Astrocyte of the cerebellum (primary cell): ENCODE measurements at places on chromosomes 2 and 18.

GRCh38 chr18:45487581-45487980, 127.7 kb upstream of the SLC14A2 start:
- no peak for DNase-seq

DNA sequence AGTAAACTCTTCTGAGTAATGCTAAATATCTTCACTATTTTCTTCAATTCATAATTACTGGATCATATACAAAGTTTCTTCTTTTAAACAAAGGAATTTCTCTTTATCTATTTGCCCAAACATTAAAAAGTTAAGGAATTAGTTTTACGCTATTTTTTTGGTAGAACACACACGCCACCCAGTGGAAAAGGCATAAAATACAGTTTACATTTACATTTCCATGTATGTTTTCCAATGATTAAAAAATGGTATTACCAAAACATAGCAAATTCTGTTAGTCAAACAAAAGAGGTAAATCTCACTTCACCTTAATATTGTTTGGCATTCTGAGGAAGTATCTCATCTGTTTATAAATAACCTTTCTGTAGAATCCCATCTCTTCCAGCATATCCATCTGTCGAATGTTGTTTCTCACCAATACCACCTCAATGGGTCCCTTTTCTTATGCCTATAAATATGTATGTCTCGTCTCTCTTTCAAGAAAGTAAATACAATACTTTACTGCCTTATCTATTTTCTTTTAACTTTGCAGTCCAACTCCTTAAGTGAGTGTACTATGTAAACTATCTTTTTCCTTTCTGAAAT, 7.2 kb downstream of the BOLL start:
- peak; percentile 23 for DNase-seq

GRCh38 chr2:159476329-159476728, 140.0 kb downstream of the BAZ2B start:
- DNase-seq: no peak

GRCh38 chr2:140288726-140289125, 1508.5 kb upstream of the NXPH2 start:
- DNase-seq: no peak

DNA sequence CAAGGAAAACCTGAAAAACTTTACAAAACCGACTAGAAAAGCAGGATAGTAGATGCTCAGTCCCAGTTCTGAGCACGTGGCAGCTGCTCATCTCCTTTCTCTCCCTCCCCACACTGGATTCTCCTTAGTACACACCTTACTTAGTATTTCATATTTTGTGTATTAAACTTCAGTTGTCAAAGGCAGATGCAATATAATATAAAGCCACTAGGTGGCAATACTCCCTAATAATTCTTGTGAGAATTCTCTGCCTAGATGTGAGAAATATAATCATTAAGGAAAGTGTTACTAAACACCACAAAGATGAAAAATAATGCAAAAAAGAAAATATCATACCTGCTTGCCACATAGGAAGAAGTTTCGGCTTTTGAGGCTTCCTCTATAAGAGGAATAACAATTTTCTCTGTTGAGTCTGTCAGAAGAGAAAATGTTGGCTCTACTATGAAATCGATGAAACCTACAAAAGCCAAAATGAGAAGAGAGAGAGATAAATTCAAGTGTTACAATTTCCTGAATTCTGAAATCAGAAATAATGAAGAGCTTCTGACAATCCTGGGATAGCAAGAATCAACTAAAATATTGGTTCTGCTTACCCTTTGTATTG, 200.6 kb downstream of the PPP1R1C start:
- DNase-seq: peak; percentile 36

DNA sequence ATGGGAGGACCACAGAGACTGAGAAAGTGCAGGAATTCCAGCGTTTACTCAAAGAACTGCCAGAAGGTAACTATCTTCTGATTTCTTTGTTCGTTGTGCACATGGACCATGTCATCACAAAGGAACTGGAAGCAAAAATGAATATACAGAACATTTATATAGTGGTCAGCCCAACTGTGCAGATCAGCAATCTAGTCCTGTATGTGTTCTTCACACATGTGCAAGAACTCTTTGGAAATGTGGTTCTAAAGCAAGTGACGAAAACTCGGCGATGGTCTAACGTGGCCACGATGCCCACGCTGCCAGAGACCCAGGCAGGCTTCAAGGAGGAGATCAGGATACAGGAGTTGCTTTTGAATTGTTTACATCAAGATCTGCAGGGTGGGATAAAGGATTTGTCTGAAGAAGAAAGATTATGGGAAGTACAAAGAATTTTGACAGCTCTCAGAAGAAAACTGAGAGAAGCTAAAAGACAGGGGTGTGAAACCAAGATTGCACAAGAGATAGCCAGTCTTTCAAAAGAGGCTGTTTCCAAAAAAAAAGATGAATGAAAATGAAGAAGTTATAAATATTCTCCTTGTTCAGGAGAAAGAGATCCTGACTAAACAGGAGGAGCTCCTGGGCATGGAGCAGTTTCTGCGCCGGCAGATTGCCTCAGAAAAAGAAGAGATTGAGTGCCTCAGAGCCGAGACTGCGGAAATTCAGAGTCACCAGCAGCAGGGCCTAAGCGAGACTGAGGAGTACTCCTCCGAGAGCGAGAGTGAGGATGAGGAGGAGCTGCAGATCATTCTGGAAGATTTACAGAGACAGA, 8.3 kb upstream of the CHST10 start:
- DNase-seq: no peak

GRCh38 chr2:6446938-6447608, 418.6 kb downstream of the CMPK2 start:
- DNase-seq: no peak

DNA sequence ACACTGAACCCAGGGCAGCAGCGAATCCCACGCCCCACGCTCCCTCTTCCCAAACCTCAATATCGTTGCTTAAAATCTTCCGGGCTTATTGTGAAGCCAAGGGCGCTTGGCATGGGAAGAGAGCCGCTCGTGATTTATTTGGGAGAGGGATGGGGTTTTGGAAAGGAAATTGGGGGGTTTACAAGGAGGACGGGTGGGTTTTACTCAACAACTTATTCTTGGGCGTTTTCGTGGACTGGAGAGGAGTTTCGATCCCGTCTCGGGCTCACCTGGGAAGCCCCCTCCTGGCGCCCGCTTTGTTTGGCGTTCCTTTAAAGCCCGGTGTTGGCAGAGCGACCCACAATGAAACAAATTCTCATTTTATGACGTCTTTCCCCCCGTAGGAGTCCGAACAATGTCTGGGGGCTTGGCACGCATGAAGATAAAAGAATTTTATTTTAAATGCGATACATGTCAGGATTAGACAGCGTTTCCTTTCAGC, 135.3 kb downstream of the INSIG2 start:
- no peak for DNase-seq
